Effector memory CD4-positive, alpha-beta T cell (primary cell): ENCODE measurements at places on chromosomes 4 and X.

GRCh38 chr4:123631786-123632692, 235.4 kb downstream of the SPRY1 start:
- DNase-seq, result no peak

- no peak for DNase-seq
These were observed 31.1 kb upstream of the RXFP1 start for GRCh38 chr4:158490629-158491028.

- DNase-seq, result no peak
These were observed 236.6 kb downstream of the LDB2 start for GRCh38 chr4:16661813-16662212.

- DNase-seq, result no peak
These were observed 913 bp upstream of the PRDM8 start for GRCh38 chr4:80196259-80196921.

- no peak for DNase-seq
These were observed 50.4 kb downstream of the CCDC160 start for GRCh38 chrX:134287346-134287745.

GRCh38 chr4:87066403-87067123, 131.8 kb downstream of the AFF1 start:
- no peak for DNase-seq

GRCh38 chr4:85372966-85373365, 102.0 kb upstream of the ARHGAP24 start:
- DNase-seq, result no peak
